Activated CD4-positive, alpha-beta T cell treated with anti-CD3 and anti-CD28 coated beads for 24 hours (primary cell): ENCODE measurements at places on chromosomes 13 and 19.

GRCh38 chr13:50989476-50989875 lies 79.9 kb downstream of the RNASEH2B start:
- DNase-seq, result no peak

DNA sequence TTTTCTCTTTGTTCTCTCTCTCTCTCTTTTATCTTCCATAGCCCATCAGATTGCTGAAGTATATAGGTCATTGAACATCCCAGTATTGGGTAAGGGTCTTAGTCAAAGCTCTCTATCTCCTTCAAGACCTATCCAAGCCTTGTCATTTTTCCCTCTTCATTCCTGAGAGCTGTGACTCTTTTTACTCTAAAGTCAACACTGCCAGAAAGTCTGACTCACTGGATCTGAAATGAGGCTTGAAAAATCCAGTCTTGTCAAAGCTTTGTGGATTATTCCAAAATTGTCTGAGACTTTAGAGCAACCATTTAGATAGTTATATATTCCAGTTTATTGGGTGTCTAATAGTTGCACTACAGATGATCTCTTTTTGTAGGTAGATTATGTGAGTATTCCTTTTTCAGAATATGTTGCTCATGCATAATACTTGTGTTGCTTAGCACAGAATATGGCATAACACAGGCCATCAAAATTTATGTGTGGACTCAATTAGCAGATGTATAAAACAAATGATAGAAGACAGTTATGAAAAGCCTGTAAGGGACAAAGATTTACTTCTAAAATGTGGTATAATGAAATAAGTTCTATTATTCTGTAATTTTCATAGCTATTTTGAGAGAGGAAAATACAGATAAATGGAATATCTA lies 389.3 kb upstream of the PCDH9 start:
- DNase-seq, result no peak

DNA sequence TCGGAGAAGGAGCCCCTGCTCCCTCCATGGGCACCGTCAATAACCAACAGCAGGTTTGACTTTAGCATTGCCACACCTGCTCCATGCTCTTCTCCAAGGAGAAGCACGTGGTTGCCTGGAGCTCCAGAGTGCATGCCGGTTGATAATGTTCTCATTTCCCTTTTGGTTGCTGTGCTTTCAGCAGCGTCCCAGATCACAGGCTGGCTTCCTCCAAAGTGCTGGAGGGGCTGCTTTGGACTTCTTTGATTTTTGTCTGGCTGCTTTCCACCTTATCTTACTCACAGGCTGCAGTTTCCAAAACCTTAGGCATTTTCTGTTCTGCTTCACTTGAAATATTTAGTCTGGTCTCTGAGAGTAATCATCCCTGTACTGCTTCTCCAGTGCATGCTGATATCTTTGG lies 123.8 kb upstream of the IRS2 start:
- no peak for DNase-seq

GRCh38 chr13:97627566-97627965 lies 193.6 kb downstream of the RAP2A start:
- no peak for DNase-seq

GRCh38 chr19:47102346-47103060 lies 11.1 kb downstream of the ZC3H4 start:
- no peak for DNase-seq
